ENCODE measurements at places on chromosomes 3 and 15.

DNA sequence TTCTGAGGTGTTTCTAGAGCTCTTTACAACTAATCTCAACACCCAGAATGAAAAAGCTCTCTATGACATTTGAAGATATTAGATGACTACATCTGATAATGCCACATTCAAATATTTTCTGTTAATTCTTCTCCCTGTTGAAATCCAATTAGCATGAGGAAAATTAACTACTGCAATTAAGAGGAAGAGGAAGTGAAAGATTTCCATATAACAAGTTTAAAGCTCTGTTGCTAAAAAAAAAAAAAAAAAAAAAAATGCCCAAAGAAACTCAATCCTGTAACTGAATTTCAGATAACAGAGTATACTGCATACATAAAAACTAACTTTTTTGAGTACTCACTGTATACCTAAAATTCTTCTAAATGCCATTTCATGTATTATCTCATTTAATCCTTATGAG is 109.8 kb downstream of the TNIK start:
- no peak for DNase-seq

DNA sequence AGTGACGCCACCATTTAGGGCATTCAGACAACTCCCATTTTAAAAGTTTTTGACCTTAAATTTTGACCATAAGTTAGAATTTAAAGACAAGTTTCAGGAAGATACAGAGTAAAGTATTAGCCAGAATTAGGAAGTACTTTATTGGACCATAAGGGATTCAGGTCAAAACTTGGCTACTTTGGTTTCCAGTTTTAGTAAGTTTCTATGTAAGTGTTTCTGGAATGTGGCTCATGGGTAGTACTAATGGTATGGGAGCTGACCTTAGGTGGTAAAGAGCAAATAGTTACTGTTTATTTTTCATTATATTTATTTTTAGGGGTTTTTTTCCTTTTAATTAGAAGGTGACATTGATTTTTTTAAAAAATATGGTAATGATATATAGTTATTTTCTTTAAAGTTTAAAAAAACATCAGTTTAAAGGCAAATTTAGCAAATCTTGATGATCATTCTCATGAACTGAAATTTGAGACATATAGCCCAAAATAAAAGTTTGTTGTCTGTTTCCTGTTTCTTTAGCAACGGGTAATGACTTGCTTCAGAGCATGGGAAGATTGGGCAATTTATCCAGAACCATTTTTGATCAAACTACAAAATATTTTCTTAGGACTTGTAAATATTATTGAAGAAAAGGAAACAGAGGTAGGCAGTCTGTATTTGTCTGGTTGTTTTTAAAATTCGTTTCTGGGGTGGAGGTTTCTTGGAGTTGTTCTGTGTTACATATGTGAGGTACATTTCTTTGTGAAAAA is 34.3 kb downstream of the U2SURP start:
- no peak for DNase-seq

DNA sequence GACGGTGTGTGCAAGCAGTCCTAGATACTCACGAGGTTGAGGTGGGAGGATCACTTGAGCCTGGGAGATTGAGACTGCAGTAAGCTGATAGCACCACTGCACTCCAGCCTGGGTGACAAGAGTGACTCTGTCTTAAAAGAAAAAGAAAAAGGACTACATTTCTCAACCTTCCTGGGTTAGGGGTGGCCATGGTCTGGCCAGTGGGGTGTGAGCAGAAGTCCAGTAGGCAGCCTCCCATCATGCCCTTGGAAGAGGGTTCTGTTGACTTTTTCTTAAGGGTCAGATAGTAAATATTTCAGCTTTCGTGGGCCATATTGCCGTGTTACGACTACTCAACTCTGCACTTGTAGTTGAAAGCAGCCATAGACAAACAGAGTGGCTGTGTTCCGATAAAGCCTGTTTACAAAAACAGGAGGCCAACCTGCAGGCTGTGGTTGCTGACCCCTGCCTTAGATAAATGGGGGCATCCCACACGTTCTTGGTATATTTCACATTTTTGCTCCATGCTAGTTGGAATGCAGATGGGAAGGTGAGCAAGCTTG is 31.0 kb upstream of the PDE8A start:
- DNase-seq: no peak

GRCh38 chr3:150786791-150787190 is 23.8 kb upstream of the SIAH2 start:
- DNase-seq: no peak

DNA sequence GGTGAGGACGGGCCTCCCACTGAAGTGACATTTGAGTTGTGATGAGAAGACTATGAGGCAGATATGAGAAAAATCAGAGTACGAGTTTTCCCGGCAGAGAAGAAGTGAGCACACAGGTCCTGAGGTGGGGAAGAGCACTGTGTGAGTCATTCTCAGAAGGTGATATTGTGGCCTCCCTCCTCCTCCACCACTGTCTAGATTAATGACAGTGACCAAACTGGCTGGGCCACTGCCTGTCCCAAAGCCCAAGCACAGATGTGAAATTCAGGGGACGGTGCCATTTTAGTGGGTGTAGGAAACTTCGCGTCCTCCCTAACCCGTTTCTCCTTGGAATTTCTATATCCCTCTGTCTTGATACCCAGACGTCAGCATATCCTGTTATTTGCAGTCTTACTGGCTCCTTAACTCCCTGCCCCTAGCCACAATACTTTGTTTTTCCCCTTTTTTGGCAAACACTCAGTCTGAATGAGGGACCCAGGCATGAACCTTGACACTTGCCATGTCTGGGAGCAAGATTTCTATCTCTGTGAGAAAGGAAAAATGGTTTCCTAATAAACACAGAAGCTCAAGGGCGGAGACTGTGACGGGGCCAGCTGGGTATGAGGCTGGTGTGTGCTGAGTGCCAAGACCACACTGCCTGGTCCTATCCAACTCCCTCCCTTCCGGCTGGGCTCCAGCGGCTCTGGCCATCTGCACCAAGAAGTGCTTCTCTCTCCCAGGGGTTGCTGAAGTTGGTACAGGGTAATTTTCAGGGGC is 15.2 kb downstream of the PRICKLE2 start:
- DNase-seq: no peak

DNA sequence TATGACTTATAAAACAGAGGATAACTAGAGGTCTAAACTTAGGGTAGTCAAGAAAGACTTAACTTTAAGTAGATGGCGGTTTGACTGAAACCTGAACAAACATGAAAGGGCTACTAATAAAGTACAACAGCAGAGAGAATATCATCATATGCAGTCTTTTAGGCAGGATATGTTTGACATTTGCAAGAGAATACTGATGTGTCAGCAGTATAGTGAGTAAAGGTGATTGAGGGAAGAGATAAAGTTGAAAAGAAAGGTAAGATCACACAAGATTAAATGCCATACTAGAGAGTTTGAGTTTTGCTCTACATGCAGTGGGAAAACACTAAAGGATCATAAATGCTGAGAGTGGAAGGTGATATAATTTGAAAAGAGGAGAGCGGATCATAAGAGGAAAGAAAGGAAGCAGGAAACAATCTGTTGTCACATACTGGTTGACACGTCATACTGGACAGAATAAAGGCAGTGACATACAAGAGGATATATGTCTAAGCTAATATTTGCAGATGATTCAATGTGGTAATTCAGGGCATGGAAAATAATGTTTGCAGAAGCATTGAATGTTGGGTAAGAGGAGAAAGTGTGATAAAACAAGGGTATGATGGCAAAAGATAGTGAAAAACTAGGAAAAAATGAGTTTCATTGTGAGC is 223.0 kb downstream of the EPHA6 start:
- no peak for DNase-seq

DNA sequence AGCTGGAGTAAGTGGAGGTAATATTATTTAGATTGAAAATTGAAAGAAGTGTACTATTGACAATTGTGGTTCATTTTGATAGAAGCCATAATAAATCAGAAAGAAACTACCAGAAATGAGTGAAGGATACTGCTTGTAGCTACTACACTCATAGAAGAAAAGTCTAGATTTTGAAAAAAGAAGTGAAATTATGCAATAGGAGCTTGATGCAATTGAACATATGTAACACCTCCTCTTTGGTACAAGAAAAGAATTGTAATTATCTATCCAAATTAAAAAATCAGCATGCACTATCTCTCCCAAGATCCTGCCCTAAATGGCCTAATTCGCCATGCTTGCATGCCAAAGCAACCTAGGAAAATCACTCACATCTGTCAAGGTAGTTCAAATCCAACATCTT is 51.1 kb upstream of the CD200R1L start:
- DNase-seq: no peak

GRCh38 chr15:25797936-25798901 is 64.9 kb downstream of the ATP10A start:
- DNase-seq: no peak

DNA sequence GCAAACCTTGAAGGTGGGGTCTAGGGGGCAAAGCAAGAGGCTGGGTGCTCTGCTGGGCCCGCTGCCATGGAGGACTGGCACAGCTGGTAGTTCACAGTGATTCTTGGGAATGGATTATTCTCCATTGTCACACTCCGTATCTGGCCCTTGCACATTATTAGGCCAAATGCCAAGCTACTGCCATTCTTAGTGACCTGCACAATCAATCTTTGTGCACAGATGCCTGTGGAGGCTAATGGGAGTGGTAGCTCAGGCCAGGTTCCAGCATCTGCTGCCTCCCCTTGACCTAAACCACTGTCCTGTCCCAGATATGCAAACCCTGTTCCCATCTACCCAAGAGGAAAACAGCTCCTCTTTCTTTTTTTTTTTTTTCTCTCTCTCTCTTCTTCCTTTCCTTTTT is 67.5 kb downstream of the TIPARP start:
- no peak for DNase-seq

- no peak for DNase-seq
These were observed 120.9 kb downstream of the SLC9A9 start for GRCh38 chr3:143727391-143727790.

DNA sequence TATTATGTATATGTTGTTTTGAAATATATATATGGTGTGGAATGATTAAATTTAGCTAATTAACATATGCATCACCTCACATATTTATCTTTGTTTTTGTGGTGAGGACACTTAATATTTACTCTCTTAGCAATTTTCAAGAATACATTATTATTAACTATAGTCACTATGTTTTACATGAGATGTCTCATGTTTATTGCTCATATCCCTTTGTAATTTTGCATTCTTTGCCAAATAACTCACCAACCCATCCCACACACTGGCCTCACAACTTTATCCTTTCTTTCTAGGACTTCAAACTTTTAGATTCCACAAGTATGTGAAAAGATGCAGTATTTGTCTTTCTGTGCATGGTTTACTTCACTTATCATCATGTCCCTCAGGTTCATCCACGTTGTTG is 950.2 kb upstream of the CADM2 start:
- DNase-seq: no peak

Measured in HTR-8/SVneo (cell line).